Globus pallidus (tissue), 1 donor: ENCODE measurements at places on chromosomes 11 and 22.

DNA sequence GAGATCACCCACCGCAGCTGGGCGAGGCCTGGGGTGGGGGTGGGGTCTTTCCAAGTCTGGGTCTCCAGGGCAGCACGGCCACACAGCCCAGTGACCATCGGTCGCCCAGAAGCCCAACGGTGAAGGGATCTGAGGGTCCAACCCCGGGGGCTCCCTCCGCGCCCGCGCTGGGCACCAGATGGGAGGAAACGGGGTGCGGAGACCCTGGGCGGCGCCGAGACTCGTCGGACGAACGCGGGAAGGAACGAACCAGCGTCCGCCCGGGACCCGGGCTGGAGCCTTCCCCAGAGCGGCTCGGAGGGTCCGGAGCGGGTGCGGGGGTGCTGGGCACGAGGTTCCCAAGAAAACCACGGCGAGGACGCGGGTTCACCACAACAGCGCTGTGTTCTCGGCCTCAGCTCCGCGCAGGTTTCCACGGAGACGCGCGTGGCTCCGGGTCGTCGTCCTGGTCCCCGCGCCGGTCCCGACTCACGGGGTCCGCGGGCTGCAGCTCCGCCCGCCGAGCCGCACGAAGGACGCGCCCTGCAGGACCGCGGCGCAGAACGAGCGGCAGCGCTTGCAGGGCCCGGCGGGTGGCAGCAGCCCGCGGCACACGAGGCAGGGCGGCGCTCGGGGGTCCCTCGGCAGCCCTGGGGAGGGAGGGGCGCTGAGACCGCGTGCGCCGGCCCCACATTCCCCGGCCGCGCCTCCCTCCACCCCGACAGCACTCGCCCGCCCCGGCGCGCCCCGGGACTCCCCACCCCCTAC is 2.3 kb upstream of the IL17REL start:
- no peak for DNase-seq

GRCh38 chr22:49555526-49555925 is 272.1 kb downstream of the BRD1 start:
- DNase-seq = no peak

GRCh38 chr11:107988397-107989158 is 20.1 kb upstream of the CUL5 start:
- DNase-seq = no peak

- peak; percentile 96 for DNase-seq
Observed at GRCh38 chr22:41446639-41447434, at the start of gene TOB2. Gene TOB2 (minus strand): TSS chr22:41446801. CDS start chr22:41437345, 9,456 bp downstream.

- DNase-seq = no peak
Observed at GRCh38 chr11:83677730-83678129, 391.6 kb upstream of the CCDC90B start.

DNA sequence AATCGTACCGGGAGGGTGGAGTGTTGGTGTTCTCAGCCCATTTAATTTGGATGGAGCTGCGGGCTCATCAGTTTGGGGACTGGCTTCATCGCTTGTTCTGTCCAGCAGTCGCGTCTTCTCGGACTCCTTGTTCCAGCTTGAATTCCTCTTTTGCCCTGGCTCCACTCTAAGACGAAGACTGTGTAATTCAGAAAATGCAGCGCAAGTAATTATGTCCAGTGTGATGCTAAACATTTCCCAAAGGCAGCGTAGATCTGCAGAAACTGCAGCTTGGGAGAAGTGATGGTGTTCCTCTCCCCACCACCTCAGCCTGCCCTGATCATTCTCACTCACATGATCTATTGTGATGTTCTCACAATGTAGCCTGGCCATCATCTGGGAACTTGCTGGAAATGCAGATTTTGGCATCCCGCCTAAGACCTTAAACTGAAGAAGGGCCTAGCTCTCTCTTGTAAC is 666 bp downstream of the SLC25A18 start:
- peak; percentile 83 for DNase-seq
